ENCODE measurements at places on chromosomes 11 and 22. TPM values are rescaled to one million over a fixed set of nuclear protein-coding genes. Genes with fewer than 3 reads are reported as not detected.

Gene FBXO7
- 61.6 TPM for total RNA-seq

Gene SORL1
- total RNA-seq = 21.8 TPM

Gene FOLR1
- 2.7 TPM for total RNA-seq

Gene GAB4
- total RNA-seq = not detected

DNA sequence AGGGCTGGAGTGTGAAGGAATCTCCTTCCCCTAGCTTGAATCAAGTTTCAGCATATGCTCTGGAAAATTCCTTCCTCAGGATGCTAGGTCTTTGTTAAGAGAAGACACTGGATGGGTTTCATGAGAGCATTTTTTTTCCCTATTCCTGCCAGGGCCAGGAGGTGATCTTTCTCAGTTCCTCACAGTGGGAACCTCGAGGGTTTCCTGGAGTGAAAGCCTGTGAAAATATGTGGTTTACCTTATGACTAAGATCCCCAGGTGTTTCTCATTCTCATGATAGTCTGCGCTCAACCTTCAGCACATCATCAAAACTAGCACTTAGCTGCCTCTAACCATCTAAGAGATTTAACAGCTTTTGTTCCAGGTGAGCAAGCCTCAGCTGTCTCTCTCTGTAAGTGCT lies 985.3 kb upstream of the FAT3 start:
- no peak for DNase-seq

DNA sequence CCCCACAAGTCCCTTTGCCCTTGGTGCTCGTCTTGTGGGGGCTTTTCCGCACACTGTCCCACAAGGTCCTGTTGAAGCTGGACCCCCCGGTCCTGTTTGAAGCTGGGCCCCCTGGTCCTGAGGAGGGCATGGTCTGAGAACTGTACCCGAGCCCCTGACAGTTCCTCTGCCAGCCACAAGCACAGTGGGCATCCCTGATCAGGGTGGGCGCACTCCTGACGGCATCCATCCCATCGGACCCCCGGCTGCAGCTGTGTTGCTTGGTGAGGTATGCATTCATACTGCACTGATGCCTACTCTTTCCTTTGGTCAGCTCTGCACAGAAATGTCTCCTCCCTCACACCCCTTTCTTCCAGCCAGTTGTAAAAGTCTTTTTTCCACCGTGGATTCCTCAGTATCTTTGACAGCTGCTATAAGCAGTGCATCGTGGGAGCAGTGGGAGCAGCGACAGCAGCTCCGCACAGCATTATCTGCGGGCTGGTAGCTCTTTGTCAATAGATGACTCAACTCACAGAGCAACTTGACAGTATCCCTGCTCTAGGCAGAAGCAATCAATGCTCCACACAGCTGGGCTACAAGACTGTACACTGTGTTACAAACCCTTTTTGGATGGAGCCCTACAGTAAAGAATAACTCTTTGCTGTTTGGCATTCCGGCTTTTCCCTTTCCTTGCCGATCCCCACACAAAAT lies 1030.8 kb upstream of the CCDC90B start:
- no peak for DNase-seq

- no peak for DNase-seq
These were observed 22.7 kb upstream of the XBP1 start for GRCh38 chr22:28822930-28823551.

DNA sequence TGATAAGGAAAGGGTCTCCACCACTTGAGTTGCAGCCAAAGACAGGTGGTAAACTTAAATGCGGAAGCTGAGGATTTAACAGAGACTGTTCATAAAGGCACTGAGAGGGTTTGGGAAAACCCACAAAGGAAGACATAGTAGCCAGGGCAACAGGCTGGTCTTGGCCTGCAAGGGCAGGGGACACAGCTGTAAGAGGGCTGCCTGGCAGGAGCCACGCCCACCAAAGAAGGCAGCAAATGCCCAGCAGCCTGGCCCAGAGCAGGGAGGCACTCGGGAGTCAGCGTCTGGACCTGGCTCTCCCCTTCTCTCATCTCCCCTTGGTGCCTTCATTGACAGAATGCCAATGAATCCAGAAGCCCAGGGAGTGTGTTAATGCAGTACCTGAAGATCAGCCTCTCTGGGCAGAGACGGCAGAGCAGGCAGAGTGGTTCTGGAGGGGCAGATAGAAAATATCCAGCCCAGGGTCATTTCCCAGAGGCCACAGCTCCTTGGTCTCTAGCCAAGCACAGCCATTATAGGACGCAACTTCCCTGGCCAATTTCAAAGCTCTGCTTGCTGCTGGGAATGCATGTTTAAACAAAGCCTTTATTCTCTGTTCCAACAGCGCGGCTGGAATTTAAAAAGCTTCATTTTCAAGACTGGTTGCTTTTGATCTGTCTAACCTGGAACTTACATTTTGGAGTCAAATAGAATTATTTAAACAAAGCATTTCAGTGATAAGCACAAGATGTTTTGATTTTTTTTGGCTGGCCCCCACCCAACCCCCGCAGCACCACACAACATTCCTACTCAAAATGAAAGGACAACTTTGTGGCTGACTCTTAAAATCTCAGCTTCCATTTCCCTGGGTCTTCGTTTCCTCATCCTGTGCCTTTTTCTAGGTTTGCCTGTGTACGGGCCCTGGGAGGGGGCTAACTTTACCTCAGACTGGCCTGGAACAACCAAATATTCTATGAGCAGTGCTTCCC lies 125.6 kb upstream of the LMO1 start:
- DNase-seq = no peak

DNA sequence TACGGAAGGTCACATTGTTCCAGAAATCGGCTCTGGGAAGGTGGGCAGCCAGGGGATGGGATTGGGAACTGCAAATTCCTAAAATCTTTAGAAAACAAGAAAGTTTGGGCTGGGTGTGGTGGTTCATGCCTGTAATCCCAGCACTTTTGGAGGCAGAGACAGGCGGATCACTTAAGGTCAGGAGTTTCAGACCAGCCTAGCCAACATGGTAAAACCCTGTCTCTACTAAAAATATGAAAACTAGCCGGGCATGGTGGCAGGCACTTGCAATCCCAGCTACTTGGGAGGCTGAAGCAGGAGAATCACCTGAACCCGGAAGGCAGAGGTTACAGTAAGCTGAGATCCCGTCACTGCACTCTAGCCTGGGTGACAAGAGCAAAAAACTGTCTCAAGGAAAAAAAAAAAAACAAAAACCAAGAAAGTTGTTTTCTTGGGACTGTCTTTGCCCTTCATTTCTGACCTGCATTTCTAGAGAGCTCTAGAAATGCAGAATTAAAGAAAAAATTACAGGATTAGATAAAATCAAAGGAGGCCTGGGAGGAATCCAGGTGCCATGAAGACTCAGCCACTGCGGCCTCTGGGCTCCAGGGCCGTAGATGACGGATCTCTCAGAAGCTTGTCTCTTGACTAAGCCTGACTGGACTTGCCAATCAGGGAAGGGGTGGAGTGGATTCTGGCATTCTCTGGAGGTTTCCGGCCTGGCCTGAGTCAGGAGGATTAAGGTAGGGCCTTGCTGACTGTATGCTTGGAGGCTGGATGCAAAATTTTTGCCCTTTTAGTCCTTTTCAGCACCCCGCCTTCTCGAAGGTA lies 5.3 kb upstream of the MALAT1 start:
- peak; percentile 89 for DNase-seq

- no peak for DNase-seq
These were observed 8.4 kb downstream of the KCTD17 start for GRCh38 chr22:37059876-37060449.

GRCh38 chr11:93220078-93220477 lies 22.3 kb upstream of the SLC36A4 start:
- DNase-seq = no peak

DNA sequence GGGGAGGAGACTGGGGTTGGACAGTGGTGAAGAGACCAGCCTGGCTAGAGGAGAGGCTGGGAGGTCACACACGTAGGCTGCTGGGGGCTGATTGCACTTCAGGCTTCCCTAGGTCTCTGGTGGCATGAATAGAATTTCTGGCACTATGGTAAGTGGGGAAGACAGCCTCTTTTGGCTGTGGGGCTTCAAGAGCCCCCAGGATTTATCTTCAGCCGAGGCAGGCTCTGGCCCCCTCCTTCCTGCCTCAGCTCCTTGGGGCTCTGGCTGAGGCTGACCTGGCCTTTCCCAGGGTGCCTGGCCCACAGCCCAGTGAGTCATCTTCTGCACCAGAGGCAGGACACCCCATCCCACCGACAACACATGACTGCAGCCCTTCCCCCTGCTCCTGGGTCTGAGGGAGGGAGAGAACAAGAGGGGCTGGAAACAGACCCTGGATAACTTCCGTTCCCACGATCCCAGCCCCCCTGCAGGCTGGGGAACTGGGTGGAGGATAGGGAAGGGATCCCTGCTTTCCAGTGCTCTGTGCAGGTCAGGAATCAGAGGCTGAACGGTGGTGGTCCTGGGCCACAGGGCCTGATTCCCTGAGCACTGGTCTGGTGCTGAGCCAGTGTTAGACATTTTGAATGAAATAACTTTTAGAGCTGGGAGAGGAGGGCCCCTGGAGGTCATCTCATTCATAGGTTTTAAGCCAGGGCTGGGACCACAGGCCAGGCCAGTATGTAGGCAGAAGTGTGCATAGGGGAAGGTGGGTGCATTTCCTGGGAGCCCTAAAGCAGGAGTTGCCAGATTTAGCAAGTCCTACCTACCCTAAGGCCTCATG lies 26.5 kb downstream of the ARHGEF17 start:
- peak; percentile 94 for DNase-seq

GRCh38 chr11:124837491-124837856 lies 27.8 kb upstream of the ROBO3 start:
- DNase-seq = no peak

DNA sequence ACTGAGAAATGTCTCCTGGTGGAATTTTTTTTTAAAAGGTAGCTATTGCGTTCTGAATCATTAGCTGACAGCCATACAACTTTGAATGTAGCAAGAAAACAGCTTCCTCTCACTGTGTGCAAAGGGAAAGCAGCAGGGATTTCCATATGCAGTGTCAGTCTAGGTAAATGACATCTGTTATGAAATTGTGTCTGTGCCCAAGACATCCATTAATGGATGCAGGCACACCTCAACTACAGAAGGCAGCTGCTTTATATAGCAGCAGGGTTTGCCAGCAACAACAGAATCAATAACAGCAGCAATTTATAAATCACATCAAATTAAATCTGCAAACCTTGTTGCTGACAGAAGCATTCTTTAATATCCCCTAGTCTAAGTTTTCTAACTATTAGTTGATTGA lies 745.3 kb upstream of the RAG2 start:
- DNase-seq = no peak

DNA sequence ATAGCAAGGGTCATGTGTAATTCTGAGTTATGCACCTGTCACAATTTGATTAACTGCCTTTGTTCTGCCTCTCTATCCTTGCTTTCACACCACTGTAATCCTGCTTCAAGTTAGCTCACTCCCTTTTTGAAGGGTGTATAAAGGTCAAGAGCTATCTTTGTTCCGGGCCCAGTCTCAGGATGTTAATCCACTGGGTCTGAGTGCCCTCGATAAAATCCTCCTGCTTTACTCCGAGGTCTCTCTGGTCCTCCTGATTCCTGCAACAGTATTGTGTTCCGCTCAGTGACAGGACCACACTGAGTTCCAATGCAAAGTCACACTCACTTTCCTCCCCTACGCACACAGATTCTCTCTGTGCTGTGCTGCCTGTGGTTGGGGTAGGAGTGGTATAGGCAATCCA lies 186.5 kb downstream of the DYNC2H1 start:
- DNase-seq = no peak

DNA sequence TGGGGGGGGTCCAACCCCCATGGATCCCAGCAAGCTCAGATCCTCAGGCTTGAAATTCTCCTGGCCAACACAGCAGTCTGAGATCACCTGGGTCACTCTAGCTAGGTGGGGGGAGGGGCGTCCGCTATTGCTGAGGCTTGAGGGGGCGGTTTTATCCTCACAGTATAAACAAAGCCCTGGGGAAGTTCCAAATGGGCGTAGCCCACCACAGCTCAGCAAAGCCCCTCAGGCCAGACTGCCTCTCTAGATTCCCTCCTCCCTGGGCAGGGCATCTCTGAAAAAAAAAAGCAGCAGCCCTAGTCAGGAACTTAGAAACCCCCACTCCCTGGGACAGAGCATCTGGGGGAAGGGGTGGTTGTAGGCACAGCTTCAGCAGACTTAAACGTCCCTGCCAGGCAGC lies 16.7 kb downstream of the TRPC6 start:
- no peak for DNase-seq

DNA sequence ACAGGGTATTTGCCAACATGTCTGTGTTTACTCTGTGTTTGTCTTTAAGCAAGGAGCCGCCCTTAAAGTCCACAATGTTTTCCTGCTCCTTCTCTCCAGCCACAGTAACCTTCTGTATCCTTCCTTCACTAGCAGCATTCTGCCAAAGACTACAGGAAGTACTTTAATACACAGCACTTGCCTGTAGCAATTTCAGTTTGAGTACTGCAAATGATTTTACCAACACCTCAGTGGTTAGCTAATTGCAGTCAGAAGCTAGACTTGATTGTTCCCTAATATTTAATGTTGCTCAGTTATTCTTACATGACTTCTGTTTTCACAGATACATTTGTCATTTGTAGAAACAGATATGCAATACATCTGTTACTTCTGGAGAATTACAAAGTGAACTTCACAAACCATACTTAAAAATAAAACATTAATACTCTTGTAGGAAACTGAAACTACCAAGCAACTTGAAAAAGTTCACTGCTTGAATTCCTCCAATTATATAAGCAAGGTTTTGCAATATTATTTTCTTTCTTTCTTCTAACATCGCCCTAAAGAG lies 69.1 kb downstream of the FCHSD2 start:
- DNase-seq = no peak

- DNase-seq = no peak
These were observed 46.2 kb upstream of the CTTN start for GRCh38 chr11:70352100-70352499.

DNA sequence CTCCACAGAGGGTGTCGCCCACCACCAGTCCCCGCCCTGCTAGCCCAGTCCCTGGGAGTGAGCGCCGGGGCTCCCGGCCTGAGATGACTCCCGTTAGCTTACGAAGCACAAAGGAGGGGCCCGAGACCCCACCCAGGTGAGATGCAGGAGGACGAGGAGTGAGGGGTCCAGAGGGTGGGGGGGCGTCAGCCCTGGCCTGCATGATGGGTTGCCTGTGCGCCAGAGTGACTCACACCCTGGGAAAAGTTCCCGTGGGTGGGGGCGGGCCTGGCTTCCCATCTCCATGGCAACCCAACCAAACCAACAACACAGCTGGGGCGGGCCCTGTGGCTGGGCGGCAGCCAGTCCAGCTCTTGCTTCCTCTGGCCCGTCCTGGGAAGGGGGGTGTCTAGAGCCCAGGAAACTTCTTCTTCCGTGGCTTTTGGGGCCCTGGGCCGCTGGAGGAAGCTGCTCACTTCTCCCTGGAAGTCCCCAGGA lies 4.5 kb downstream of the GAS2L1 start:
- DNase-seq = peak; percentile 96

- DNase-seq = no peak
These were observed 186.4 kb downstream of the BUD13 start for GRCh38 chr11:116586392-116586791.

Data from lower leg skin (tissue), 4 donors.